ENCODE measurements at places on chromosomes 2 and 18. TPM values are rescaled to one million over a fixed set of nuclear protein-coding genes. Genes with fewer than 3 reads are reported as not detected.

GRCh38 chr18:2657788-2658458, 2.4 kb downstream of the SMCHD1 start:
- no peaks in the 10 kb centered on the region for H3K27me3 ChIP-seq
- peak overlapping the region; percentile 92 for H3K4me3 ChIP-seq
- H3K27ac ChIP-seq: peak overlapping the region; percentile 84
- peaks cover 46% of the 10 kb centered on the region for H3K4me1 ChIP-seq

- H3K27me3 ChIP-seq: peaks cover 2% of the 10 kb centered on the region
- no peaks in the 10 kb centered on the region for H3K36me3 ChIP-seq
- no peak for DNase-seq
These were observed 29.3 kb downstream of the UPP2 start for GRCh38 chr2:158130832-158131473.

DNA sequence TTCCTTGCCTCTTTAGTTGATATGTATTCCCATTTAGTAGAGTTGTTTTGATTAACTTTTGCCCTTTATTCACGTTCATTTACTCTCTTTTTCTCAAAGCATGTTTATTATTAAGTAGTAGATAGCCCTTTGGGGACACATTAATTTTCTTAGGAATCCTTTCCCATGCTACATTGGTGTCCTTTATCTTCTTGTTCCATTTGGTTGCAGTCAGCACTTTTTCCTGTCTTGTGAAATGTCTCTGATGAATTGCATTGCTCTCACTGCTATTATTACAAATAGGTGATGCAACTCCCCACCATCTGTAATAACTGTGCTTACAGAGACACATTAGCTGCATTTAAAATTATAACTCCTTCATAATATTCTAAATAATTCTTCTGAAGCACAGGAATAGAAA, 428.5 kb upstream of the CNTNAP5 start:
- H3K4me1 ChIP-seq: no peaks in the 10 kb centered on the region
- no peak for DNase-seq
- H3K27me3 ChIP-seq: no peaks in the 10 kb centered on the region
- H3K36me3 ChIP-seq: no peaks in the 10 kb centered on the region

GRCh38 chr2:115946891-115947290, 1504.5 kb downstream of the DPP10 start:
- no peak for DNase-seq
- H3K4me3 ChIP-seq: no peak overlapping the region
- H3K36me3 ChIP-seq: no peaks in the 10 kb centered on the region
- H3K27ac ChIP-seq: no peak overlapping the region

DNA sequence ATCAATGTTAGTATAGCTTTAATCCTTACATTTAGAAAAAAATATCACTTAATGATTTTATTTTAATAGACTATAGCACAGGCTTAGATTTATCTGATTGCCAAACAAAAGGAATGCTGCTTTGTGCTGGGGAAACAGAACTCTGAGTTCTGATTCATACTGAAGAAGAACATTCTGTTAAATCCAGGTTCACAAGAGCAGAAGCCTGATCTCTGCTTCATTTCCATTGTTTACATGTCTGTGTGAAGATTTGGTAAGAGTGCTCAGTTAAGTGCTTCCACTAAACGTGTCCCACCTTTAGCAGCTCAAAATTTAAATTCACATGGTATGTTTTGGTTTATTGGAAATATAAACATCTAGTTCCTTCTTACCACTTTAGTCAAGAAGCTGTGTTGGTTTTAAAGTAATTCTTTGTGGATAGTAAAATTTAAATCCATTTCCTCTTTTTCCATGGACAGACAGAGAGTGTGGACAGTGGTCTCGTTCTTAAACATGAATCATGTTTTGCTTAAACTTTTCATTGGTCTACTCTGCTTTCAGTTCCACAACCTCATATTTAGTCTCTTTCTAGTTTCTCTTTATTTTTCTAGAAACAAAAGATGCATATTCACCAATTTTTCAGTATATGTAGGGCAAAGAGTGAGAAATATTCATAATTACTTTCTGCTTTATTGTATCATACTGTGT, 59.1 kb downstream of the NYAP2 start:
- no peaks in the 10 kb centered on the region for H3K4me1 ChIP-seq
- H3K36me3 ChIP-seq: no peaks in the 10 kb centered on the region
- no peak overlapping the region for H3K4me3 ChIP-seq
- peaks cover 2% of the 10 kb centered on the region for H3K27me3 ChIP-seq
- no peak overlapping the region for H3K27ac ChIP-seq
- no peak for DNase-seq

UGT1A5 gene
- total RNA-seq: not detected

ITGA4 gene
- total RNA-seq: 152 TPM

ZSWIM2 gene
- not detected for total RNA-seq
